ENCODE measurements at places on chromosomes 16 and 17.
A peak's percentile ranks its signal among the peaks of the same experiment; 100 is the strongest.

DNA sequence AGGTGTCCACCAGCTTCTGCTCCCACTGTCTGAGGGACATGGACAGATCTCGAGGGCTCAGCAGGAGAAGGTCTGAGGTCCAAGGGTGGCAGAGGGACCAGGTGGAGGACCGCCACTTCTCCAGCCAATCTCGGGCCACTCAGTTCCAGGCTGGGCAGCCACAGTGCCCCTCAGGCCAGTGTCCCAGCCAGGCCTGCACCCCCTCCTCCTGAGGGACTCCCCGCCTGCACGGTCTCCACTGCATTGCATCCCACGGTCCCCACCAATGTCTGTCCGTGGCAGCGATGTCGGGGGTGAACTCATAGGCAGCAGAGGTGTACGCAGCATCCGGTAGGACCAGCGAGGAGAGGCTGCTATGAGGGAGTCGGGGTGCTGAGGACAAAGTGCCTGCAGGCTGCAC is 64.2 kb upstream of the DOC2B start:
- no peak for DNase-seq

DNA sequence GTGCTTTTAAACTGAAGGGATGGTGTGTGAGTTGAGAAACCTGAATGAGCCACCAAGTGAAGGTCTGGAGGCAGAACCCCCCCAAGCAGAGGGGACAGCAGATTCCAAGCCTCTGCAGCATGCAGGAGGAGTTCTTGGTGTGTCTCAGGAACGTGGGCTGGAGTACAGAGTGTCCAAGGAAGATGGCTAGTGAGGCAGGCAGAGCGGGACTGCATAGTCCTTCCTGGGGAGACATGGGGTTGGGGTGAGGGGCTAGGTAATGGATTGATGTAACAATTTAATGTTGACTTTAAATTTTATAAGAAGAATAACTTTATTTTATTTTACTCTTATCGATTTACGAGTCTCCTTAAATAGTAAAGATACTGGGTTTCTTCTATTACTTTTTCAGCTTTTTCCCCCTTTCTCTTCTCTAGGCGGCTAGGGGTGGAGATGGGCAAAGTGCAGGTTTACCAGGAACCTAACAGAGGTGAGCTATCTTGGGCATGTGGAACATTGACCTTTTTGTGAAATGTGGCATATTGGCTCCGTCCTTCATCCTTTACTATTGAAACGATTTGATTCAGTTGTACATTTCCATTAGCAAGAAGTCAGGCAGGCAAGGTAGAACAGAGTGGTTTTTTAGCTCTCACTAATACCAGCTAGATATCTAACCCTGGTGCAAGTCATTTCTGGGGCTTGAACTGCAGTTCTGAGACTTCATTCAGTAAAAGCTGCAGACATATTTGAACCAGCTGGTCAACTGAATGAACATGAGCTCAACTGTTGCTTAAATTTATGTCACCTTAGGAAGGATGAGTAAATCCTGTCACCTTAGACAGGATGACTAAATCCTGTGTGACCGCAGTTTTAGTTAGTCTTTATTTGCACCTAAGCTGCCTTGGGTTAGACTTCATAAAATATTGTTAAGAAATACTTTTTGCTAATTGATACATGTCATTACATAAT is 9.2 kb downstream of the PRPSAP2 start:
- DNase-seq: peak; percentile 6

DNA sequence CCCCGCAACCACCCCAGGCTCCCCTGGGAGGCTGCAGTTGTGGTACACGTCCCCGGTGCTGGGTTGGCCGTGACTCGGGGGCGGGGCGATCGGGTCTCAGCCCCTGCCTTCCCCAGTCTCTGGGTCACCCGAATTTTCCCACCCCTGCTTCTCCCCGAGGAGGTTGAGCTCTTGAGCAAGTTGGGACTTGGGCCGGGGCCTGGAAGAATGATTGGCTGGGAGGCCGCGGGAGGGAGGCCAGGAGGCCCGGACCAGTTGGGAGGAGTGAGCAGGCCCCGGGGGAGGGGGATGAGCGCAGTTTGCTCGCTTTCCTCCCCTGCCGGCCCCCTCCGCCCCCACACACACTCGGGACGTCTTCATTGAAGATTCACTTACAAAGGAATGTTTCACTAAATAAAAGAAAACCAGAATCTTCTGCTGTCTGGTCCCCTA is 4.5 kb upstream of the HEXIM1 start:
- DNase-seq: no peak

DNA sequence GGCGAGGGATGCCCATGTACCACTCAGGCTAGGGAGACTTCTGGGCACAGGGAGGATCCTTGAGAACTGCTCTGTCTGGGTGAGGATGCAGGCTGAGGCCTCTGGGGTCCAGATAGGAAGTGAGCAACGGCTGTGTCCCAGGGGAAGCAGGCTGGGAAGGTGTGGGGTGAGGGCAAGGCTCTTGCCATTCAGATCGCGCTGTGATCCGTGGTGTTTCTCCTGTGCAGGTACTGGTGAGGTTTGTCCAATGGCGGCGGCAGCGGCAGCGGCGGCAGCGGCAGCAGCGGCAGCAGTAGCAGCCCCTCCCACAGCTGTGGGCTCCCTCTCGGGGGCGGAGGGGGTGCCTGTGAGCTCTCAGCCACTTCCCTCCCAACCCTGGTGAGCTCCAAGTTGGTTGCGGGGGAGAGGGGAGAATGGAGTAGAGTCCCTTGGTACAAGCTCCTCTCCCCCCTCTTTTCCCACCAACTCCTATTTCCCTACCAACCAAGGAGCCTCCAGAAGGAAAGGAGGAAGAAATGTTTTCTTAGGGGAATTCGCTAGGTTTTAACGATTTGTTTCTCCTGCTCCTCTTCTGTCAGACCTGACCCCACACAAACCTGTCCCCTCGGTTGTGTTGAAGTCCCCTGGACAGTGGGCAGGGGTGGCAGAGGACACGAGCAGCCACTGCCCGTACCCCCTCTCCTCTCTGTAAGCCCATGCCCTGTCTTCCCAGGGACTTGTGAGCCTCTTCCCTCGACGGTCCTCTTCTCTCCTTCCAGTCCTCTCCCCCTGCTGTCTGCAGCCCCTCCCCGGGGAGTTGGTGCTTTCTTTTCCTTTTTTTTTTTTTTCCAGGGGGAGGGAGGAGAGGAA is 1.9 kb upstream of the PRRT2 start:
- no peak for DNase-seq

DNA sequence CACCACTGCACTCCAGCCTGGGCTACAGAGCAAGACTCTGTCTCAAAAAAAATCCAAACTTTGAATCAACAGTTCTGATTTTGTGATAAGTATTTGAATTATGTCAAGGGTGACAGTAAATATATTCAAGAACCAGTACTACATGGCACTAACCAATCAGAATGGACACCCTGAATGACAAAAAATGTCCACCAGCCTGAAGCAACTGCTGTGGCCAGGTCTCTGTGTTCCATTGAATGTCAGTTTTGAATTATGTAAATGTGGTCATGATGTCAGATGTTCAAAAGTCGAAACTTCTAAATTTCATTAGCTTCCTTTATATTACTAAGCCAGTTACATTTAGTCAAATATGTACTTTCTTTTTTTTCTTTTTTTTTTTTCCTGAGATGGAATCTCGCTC is 15.4 kb upstream of the ATXN1L start:
- DNase-seq: no peak

DNA sequence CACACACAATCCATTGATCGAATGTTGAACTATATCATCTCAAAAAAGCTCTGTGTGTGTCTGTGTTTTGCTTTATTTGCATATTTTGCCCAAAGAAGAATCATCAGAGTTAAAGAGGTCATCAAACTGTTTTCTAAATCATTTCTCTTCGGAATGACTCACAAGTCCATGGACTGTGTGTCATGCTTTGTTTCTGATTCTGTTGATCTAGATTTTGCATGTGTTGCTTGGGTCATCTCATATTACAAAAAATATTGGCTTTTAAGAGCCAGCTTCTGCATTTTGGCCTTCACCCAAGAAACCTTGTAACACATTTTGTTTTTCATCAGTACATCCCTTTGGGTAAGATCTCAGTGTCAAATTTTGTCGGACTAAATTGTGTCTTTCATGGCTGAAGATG is 471.2 kb upstream of the HSBP1 start:
- peak; percentile 31 for DNase-seq

DNA sequence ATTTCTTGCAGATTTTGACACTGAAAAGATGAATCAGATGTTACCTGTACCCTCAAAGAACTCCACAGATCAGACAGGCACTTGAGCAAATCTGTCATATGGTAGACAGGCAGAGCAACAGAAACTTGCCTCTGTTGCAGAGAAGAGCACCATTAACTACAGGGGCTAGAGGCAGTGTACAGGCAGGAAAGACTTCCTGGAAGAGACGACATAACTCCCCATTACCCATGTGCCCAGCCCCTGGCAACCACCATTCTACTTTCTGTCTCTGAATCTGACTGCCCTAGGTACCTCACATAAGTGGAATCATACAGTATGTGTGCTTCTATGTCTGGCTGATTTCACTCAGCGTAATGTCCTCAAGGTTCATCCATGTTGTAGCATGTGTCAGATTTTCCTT is 15.5 kb downstream of the GFOD2 start:
- DNase-seq: no peak

- no peak for DNase-seq
These were observed 1.3 kb upstream of the CRYBA1 start for GRCh38 chr17:29245401-29245800.

GRCh38 chr17:7010523-7010922 is 1.9 kb upstream of the RNASEK start:
- DNase-seq: no peak

- no peak for DNase-seq
These were observed 11.9 kb downstream of the PITPNC1 start for GRCh38 chr17:67388986-67389385.

DNA sequence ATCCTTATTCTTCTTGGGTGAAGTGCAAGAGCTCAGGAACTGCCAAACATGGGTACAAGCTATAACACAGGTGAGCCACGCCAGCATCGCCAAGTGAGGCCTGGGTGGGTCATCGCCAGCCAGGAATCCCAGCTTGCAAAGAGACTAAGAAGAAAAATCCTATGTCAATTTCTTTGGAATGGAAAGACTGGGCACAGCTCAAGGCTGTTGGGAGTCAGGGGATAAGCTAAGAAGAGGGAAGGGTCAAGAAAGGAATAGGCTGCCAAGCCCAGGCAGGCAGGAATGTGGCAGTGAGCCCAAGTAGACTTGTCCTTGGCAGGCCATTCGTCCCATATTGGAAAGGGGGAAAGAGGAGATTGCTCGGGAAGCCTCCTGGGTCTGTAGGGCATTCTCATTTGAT is 191.4 kb upstream of the CDH5 start:
- no peak for DNase-seq

DNA sequence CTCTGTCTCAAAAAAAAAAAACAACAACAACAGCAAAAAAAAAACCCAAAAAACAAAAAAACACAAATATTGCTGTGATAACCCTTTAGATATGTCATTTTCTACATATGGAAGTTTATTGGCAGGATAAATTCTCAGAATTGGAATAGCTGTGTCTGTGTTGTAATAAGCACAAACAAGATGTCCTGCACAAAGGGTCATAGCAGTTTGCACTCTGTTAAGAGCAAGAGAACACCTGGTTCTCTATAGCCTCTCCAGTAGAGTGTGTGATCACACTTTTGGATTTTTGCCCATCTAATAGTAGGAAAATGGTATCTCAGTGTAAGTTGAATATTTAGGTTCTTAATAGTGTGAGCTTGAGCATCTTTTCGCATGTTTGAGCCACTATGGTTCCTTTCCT is 60.4 kb downstream of the USP43 start:
- no peak for DNase-seq

DNA sequence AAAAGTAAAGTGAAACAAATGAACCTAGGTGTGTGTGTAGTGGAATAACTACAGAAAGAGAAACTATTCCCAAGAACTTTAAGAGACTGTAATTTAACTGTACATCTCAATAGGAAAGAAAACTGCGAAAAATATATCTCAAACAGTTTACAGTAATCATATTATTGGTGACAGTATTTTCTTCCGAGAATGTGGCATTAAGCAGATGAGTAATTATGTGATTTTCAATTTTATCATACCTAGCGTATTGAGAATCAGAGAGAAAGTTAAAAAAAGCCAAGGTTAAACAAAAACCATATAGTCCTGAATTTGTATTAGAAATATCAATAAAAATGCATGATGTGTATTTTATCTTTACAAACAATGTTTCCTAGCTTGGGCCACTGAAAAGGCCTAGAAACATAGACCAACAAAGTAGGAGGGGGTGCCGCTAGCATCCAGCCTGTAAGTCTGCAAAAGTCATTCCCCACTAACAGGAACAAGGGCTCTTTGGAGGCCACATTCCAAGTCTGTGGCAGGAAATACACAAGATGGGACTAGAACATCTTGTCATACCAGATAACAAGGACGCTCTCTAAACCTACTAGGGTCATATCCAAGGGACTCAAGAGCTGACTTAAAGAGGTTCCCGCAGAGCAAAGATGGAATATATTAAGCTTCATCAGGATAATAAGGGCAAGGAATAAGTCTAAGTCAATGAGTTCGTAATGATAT is 20.5 kb downstream of the RNF157 start:
- DNase-seq: peak; percentile 10

- no peak for DNase-seq
These were observed 5.1 kb upstream of the CALCOCO2 start for GRCh38 chr17:48825446-48826381.

GRCh38 chr17:36752096-36752888 is 150.9 kb downstream of the MRM1 start:
- DNase-seq: no peak

- DNase-seq: no peak
These were observed 6.5 kb upstream of the CAPNS2 start for GRCh38 chr16:55559933-55560516.

DNA sequence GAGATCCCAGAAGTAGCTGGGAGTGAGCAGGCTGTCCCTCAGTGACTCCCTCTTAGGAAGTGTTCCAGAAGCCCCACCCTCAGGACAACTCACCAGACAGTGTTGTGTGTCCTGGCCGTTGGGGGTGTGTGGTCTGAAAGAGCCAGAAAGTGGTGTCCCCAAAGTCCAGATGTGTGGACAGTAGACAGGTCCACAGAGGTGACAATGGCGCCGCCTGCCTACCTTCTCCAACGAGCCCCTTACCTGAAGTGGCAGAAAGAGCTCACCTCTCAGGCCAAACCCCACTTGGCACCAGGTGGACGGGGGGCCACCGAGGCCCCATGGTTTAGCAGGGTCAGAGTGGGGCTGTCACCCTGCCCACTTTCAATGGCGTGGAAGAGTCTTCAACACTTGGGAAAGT is 19.9 kb downstream of the C17orf100 start:
- DNase-seq: no peak

- no peak for DNase-seq
These were observed 3.2 kb downstream of the MAP1LC3B start for GRCh38 chr16:87395181-87395842.

GRCh38 chr17:55067697-55068439 is 99.3 kb downstream of the STXBP4 start:
- DNase-seq: no peak

DNA sequence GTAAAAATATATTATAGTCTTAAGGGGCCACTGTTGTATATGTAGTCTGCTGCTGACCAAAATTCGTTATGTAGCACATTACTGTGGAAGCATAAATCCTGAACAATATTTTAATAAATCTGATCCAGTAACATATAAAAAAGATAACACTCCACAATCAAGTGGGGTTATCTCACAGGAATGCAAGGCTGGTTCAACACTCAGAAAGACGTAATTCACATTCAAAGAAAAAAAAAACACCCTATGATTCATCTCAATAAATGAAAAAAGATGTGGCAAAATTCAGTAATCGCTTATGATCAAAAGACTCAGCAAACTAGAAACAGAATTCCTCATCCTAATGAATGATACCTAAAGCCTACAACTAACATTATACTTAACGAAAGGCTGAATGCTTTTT is 47.8 kb downstream of the CREBBP start:
- no peak for DNase-seq

Measured in SJSA1 (cell line).